ENCODE measurements at places on chromosomes 1 and 21.

- no peak for DNase-seq
Measured at GRCh38 chr21:27257226-27257625, 290.3 kb upstream of the ADAMTS5 start.

- no peak for DNase-seq
Measured at GRCh38 chr1:16109571-16109970, 36.1 kb upstream of the FAM131C start.

GRCh38 chr1:17948594-17948993 lies 159.0 kb upstream of the IGSF21 start:
- DNase-seq = no peak

- DNase-seq = no peak
Measured at GRCh38 chr1:36223381-36223995, 755 bp upstream of the THRAP3 start.

DNA sequence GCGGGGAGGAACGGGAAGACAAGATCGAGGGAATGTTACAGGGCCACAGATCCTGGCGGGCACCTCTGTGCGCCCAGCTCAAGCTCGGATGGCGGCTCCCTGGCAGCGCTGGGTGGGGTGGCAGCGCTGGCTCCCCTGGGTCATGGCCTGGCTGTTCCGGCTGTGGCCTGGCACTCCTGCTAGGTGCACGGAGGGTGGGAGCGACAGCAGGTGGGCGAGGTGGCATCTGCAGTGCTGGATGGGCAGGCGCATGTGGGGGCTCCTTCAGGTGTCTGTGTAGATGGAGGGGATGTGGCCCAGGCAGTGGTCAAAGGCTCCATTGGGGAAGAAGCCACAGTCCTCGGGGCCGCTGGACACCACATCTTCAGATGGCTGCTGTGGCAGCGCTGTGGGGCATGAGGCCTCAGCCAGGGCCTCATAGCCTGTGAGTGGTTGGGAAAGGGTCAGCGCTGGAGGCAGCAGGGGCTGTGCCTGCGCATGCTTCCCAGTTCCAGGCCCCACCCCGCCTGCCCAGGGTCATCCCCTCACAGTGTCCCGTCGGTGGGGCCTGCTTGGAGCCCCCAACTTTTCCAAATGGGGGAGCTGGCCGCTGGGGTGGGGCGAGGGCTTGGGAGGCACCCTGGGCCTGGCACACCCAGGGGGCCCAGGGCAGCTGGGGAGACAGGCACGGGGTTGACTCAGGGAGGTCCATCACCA lies 47.3 kb downstream of the DMRTB1 start:
- no peak for DNase-seq

- no peak for DNase-seq
Measured at GRCh38 chr1:173050865-173051264, at the start of gene TNFSF18. TNFSF18 (minus strand) TSS chr1:173050941; CDS start chr1:173050896, 45 bp downstream.

DNA sequence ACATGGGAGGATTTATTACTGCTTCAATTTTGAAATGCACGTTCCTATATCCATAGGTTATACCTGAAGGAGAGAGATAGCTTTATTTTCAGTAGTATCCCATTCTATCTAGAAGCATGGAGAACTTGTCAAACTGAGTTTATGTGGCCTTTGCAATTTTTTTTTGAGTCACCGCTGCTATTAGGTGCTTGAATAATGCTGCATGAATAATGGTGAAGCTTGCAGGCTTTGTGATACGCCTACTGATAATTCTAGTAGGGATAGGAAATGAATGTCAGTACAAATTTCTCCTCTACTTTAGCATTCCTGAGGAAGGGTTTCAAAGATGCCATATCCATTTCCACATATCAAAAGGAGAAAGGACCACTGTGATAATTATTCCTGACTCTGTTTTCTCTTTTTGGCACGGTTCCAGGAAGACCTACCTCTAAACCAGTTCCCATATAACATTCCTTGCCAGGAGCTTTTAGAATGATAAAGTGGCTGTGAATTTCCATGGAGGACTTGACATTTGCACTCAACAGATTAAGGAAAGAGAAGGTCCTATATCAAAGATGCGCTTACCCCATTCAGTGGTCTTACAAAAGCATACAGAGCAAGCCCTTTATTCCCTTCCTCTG lies 83.5 kb downstream of the SPATA46 start:
- no peak for DNase-seq

DNA sequence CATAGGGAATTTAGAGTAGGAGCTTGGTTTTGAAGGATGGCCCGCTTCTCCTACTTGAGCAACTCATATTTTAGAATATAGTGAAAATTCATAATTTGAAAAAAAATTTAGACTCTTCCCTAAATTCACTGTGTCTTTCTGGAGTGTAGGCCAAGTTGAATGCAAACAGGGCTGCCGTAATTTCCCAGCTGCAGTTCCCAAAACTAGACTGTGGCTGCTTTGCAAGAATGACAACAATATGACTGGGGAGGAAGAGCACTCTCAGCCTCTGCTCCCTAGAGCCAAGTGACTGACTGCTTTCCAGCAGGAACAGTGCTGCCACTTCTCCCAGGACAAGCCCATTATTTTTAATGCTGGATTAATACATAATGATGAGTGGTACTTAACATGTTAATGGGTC lies 209.0 kb downstream of the RHOU start:
- DNase-seq = no peak

GRCh38 chr1:190172651-190173430 lies 304.8 kb downstream of the BRINP3 start:
- DNase-seq = peak; percentile 34

DNA sequence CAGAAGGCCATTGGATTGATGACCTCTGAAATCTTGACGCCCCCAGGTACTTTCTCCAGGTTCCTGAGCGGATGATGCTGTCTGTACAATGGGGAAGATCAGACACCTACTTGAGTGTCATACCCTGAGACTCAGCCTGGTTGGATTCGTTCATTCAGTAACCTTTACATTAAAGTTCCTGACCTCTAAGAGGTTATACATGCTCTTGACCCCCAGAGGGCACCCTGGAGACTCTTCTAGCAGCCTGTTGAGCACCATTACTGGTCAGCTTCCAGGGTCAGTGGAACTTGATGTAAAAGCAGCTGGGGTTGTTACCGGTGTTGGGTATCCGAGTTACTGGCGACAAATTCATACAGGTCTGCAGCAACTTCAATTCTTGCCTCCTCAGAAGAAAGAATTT lies 114.3 kb upstream of the ZNF678 start:
- no peak for DNase-seq

DNA sequence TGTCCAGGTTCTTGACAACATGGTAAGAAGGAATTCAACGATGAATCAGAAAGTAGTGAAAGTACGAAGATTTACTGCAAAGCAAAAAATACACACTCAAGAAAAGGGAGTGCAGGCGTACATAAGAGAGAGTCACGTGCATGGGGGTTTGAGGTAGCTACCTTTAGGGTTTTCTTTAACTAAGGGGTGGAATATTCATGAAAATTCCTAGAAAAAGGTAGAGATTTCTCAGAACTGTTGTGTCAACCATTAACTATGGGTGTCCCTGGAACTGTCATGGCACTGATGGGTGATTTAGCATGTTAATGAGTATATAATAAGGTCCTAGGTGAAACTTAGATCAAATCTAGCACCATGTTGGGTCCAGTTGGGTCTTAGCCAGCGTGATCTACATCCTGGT lies 22.5 kb upstream of the SYDE2 start:
- no peak for DNase-seq

GRCh38 chr1:169012416-169012815 lies 94.1 kb upstream of the ATP1B1 start:
- no peak for DNase-seq

GRCh38 chr1:208531003-208531750 lies 287.0 kb upstream of the PLXNA2 start:
- no peak for DNase-seq

DNA sequence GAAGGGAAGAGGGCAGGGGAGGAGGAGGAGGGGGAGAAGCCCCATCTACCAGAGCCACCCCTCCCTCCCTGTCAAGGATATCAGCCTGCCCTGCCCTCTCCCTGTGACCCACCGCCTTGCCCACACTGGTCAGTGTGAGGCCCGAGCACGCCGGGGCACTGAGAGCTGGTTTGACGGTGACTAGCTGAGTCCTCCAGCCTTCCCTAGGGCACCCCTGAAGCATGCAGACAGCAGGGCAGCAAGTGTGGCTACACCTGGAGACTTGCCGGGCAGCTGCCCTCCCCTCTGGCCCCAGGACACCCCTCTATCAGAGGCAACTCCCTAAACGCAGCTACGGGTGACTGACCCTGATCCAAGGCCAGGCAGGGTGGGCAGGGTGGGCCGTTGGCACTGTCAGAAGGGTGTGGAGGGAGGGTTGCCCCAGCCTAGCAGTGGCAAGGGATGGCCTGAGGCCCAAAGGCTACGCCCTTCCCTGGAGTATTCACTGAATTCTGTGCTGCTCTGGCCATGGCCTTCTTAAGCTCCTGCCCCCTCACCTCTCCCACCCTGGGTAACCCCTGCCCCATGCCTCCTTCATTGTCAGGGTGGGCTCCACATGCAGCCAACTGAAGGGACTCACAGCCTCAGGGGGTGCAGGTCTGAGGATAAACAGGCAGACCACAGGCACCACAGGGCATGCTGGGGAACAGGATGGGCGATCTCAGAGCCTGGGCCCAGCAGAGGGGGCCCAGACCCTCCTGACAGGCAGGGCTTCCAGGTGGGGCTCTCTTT lies 19.6 kb downstream of the WNT9A start:
- no peak for DNase-seq

DNA sequence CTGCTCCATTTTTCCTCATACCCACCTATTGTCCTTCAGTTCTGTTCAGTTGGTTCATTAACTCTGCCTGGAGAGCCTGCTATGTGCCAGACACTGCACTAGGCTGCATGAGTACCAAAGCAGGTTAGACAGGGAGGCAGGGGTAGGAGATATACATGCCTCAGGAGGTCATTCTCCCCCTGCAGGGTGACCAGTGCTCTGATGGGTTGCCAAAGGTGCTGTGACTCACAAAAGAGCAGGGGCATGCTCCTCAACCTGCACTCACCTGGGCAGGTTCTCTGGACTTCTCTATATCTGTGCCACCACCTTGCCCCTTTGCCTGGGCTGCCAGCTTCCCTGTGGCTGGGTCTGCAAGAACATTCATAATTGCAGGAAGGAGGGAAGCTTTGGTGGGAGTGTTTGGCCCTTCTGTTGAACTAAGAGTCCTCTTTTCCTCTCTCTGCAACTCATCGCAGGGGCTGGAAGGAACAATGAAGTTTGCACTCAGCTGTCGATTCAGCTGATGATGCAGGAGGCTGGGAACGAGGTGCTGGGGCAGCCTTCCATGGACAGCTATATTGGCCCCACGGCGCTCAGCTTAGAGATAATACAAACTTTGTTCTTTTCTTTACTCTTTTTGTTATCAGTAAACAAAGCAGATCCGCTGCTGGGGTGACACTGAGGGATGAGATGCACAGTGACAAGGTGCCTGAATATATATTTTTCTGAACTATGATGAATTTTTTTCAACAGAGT lies 356.4 kb upstream of the PLXNA2 start:
- DNase-seq = no peak

GRCh38 chr1:186535388-186536133 lies 74.6 kb upstream of the PDC start:
- peak; percentile 85 for DNase-seq

GRCh38 chr1:113219377-113219776 lies 146.4 kb downstream of the LRIG2 start:
- DNase-seq = no peak

DNA sequence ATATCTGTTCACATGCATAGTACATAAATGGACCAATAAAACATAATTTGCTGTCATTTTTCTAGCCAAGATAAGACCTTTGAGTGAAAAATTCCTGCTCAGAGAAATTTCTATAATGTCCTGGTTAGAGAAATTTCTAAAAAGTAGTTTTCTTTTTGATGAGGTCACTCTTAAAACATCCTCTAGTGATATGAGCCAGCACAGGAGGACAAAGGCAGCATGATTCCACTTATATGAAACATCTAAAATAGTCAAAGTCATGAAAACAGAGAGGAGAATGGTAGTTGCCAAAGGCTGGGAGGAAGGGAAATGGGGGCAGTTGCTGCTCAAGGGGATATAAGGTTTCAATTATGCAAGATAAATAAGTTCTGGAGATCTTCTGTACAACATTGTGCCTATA lies 239.4 kb downstream of the BACH1 start:
- DNase-seq = peak; percentile 10

DNA sequence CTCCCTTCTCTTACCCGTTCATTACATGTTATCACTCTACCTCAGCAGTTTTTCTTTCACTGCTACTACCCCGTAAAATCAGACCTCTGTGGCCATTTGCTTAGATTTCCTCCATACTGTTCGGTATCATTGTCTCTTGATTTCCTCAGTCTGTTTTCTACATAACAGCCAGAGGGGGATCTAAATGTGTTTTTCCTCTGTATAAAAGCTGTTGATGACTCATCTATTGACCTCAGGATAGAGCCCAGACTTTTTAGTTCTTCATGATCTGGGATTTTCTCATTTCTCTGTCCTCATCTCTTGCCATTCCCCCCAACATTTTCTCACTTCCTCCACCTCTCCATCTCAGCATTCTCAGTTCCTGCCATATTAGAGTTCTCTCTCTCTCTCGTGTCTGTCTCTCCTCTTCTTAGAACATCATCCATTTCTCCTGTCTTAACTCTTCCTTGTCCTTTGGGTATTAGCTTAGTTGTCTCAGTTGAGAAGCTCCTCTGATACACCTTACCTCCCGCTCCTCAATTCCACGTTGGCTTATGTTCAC lies 10.5 kb downstream of the OTUD3 start:
- DNase-seq = no peak

DNA sequence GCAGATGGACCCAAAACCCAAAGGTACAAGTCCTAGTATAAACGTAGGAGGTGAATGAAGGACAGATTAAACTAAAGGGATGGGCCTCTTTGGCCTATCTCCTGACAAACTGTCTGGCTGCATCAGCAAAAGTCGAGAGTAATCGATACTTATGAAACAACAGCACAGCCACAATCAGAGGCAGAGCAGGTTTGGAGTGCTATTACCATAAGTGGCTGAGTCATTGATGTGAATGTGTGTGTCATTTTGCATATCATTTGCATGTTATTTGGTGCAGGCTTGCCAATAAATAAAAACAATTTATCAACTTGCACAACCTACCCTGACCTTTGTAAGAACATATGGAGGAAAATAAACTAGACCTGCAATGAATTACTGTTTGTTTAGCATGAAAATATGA lies 283.1 kb downstream of the NUF2 start:
- DNase-seq = no peak

- no peak for DNase-seq
Measured at GRCh38 chr1:62281922-62282555, 37.2 kb downstream of the KANK4 start.

DNA sequence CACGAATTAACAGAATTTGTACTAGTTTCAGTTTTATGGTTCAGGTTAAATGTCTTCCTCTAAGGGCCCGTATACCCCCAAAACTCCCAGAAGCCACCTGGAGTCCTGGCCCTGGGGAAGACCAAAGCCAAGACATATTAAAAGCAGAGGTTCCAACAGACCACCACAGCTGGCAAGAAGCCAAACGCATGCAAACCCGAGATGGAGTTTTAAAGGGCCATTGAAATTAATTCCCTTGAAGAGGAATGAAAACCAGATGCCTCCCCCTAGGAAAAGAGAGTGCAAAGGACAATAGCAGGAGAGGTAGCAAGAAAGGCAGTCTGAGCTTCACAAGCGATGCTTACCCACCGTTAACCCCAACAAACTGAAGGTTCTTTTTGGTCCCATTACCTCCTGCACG lies 48.1 kb downstream of the KANK4 start:
- no peak for DNase-seq

Data from NCI-H226 (cell line).